ENCODE measurements at places on chromosomes 6 and 20.

GRCh38 chr6:18047406-18047805, 60.0 kb upstream of the KIF13A start:
- no peak for DNase-seq

GRCh38 chr20:20744170-20744725, 31.8 kb upstream of the RALGAPA2 start:
- no peak for DNase-seq

DNA sequence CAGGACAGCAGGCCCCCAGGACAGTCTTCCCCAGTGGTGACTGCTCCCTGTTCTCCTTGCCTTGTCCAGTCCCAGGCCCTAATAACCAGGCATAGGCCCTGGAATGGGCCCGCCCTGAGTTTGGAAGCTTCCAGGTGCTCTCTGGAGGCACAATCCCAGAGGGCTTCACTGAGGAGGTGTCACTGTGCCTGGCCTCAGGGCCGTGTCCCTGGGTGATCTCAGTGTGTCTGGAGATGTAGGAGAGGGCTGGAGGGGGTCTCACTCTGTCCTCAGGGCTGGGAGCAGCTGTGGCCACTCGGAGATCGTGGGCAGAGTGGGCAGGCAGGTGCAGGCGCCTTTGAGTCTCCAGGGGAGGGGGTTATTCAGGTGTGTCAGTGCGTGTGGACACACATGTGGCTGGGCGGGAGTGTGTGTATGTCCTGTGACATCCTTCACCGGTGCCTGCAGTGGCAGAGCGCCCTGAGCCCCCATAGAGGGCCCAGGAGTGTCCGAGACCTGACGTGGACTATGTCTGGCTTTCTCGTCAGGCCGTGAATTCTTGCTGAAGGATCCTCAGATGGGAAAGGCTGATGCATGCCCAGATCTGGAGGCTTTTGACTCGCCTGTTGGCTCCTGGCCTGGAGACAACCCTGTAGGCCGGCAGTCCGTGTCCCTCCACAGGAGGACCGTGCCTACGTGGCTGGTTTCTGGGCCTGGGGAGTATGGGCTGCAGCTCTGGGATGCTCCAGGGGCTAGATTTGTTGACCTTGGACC, 5.5 kb upstream of the NPBWR2 start:
- DNase-seq = no peak

- no peak for DNase-seq
Measured at GRCh38 chr6:107275330-107275865, 160.1 kb upstream of the BEND3 start.

GRCh38 chr6:14775528-14775927, 470.3 kb upstream of the JARID2 start:
- no peak for DNase-seq

GRCh38 chr6:71179249-71179885, 109.2 kb upstream of the OGFRL1 start:
- DNase-seq = no peak

GRCh38 chr6:54463354-54464024, 155.2 kb downstream of the TINAG start:
- no peak for DNase-seq

- DNase-seq = no peak
Measured at GRCh38 chr6:84455511-84456029, 228.1 kb upstream of the CEP162 start.

DNA sequence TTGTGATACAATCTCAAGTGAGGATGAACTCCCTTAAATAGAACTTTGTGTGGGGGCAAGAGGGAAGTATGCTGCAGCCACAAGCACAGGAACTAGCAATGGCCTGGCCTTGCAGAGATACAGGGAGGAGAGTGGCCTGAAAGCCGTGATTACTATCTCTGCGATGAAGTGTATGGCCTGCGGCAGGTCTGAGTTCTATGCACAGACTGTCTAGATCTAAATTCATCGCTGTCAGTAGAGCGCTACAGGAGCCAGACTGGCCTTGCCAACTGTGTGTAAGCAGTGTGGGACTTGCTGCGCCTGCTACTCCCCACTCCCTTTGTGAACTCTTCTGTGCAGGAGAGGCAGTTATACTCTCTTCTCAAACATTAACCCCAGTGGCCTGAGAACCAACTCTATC, 997.0 kb downstream of the GRIK2 start:
- no peak for DNase-seq

DNA sequence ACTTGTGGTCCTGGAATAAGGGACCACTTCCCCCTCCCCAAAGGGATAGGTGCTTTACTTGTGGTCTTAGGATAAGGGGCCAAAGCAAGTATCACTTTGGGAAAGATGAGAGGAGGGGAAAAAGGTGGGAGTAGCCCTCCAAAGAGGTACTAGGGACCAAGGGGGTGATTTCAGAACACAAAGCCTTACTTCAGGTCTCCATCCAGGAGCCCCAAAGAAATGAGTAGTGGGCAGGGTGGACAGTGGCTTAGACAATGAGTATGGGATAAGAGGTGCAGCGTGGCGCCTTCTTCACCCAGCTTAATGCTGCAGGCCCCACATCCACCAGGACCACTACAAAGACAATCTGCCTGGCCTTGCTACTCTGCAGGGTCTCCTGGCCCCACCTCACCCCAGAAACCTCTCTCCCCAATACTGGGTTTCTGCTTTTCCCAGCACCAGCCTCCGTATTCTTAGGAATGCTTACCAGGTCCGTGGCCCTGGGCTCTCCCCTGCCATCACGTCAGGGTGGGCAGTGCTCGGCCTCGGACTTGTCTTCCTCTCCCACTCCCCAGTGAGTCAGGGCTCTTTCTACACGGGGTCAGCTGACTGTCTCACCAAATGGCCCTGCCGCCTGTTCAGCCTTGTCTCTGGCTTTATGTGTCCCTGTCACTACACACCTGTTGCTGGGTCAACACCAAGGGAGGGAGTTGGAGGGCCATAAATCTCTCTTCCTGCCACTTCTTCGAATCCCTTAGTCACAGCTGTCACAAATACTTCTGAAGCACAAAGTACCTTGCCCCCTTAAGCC, 3.1 kb downstream of the NNAT start:
- DNase-seq = no peak

DNA sequence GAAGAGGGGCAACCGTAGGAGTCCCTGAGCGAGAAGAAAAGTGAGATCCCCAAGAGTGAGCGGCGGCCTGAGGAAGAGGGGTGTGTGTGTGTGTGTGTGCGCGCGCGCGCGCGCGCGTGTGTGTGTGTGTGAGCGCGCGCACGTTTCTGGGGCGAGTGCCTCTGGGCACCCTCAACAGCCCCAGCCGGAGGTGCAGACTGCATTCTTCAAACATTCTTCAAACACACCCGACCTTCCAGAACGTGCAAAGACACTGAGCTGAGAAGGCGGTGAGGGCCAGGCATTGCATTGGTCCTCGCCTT, 76.2 kb upstream of the FOXP4 start:
- no peak for DNase-seq

GRCh38 chr6:36546308-36546919, 865 bp downstream of the STK38 start:
- DNase-seq = no peak
